ENCODE measurements at places on chromosomes 12 and 14. TPM values are rescaled to one million over a fixed set of nuclear protein-coding genes. Genes with fewer than 3 reads are reported as not detected.
A peak's percentile ranks its signal among the peaks of the same experiment; 100 is the strongest.

The KRT82 gene
- total RNA-seq = not detected

The AKAP5 gene
- not detected for total RNA-seq

DNA sequence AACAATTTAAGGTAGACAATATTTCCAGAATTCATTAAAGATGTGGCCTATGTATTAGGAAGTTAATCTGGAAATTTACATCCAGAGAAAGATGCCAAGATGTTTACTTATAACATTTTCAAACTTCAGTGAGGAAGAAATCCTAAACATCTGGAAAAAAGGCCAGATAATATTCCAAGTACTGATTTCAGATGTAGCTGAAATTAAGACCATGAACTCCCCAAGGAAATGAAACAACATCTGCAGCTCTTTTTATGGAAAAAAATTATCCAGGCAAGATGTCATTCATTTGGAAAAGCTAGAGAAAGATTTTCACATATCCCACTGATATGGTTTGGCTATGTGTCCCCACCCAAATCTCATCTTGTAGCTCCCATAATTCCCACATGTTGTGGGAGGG, 35.0 kb downstream of the GNG2 start:
- no peak for DNase-seq

The CAPZA3 gene
- total RNA-seq = not detected

DNA sequence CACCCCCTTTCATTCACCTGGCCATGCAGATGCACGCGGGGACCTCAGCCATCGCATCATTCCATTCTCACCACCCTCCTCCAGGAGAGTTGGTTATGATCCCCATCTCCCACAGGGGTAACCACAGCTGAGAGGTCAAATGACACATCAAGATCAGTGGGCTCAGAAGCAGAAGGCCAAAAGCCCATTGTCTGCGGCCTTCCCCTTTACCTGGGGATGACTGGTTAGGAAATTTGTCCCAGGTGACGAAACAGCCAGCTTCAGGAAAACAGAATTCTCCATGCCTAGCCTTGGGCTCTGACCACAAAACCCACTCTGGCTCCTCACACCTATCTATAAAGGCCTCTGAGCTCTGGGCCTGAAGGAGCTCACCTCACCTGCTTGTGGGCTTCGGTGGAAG, 36.1 kb downstream of the ZFP36L1 start:
- DNase-seq = no peak

DNA sequence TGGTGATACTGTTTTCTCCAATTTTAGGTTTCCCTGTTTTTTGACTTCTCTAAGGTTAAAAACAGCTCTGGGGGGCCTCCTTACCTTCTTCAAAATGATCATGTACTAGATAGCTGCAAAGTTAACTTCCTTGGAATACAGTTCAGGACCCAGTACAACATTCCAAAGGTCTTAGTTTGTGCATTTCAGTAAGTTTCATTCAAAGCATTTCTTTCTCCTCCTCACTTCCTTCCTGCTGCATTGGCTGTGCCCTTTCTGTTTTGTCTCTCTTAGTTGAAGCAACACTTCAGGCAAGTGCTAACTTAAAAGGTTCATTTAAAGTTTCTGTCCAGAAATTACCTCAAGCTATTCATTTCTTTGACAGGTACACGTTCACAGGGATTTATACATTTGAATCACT, 95.7 kb downstream of the SCN8A start:
- DNase-seq = no peak

The KCNC2 gene
- total RNA-seq = not detected

GRCh38 chr12:120903412-120904196, 554 bp downstream of the SPPL3 start:
- DNase-seq = peak; percentile 38

The NFE2 gene
- total RNA-seq = 0.13 TPM

DNA sequence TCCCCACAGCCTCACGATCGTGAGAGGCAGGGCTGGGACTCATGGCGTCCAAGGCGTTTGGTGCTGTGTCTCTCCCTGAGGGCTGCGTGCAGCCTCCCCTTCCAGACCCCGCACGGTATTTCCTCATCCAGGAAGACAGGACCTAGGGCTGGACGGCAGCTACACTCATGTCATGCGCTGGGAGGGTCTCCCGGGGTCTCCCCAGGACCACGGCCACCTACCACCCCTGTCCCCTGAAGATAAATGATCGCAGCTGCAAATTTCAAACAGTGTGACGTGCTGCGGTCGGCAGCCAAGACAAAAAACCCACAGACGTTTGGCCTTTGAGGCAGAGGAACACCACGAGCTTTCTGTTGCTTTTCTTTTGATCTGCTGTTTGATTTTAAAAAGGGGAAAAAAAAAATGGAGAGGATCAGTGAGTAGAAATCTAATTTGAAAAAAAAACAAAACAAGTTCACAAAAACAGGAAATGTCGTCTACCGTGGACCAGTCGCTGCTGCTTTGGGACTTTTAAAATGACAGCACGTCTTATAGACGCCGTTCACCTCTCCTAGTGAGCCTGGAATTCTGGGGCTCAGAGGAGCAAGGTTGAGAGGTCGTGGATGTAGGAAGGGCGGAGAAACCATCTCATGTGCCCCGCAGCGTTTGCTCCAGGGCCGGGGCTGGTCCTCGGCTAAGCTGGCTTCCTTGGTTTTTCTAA, 237.6 kb downstream of the SLC41A2 start:
- no peak for DNase-seq

The IFNG-AS1 gene
- total RNA-seq = not detected

- DNase-seq = no peak
Observed at GRCh38 chr12:49061157-49061650, 610 bp upstream of the KMT2D start.

DNA sequence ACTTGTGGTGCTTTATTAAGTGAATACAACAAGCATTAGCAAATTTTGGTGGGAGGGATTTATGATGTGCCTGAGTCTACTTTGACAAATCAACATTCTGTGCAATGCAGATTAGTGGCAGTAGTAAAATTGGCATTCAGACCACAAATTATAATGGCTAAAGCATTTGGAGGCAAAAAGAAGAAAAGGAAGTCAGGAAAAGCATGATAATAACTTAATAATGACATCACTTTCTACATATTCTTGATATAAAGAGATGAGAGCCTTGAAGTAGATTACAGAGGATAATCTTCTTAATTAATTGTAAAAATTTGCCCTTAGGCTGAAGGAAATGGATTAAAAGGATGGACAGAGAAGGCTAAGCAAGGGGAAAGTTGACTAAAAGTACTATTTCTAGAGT, 126.0 kb downstream of the SLC6A15 start:
- DNase-seq = no peak

The FAM186B gene
- not detected for total RNA-seq

The CIROP gene
- not detected for total RNA-seq

DNA sequence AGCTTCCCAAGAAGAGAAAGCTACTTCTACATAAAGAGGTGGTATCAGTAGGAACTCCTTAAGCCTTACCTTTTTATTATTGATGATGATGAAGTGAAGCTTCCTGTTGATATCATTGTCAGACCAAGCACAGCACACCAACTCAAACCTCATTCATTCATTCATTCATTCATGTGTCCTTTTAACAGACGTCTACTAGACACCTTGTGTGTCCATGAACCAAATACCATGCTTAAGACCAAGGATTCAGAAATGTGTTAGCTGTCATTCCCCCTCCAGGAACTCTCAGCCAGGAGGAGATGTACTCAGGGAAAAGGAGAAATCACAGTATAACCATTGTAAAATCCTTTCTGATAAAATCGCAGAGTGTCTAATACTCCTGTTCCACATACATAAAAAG, 194.8 kb downstream of the ZFP36L1 start:
- DNase-seq = no peak

DNA sequence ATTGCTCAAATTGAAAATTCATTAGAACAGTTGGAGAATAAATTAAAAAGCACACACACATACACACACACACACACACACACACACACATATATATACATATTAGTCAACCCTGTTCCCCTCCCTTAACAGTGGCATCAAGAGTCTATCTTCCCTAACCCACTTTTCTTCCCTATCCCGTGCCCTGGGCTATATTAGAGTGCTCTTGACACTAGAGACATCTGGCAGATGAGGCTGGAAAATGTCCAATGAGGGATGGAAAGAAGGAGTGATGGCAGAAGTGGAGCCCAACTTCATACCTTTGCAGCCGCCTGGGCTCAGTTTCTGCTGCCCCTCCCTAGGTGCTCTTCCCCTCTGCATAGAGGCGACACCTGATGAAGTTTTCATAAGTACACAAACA, 172.4 kb upstream of the NUDT4 start:
- no peak for DNase-seq

- no peak for DNase-seq
Observed at GRCh38 chr12:25839470-25839869, 119.0 kb upstream of the RASSF8 start.

DNA sequence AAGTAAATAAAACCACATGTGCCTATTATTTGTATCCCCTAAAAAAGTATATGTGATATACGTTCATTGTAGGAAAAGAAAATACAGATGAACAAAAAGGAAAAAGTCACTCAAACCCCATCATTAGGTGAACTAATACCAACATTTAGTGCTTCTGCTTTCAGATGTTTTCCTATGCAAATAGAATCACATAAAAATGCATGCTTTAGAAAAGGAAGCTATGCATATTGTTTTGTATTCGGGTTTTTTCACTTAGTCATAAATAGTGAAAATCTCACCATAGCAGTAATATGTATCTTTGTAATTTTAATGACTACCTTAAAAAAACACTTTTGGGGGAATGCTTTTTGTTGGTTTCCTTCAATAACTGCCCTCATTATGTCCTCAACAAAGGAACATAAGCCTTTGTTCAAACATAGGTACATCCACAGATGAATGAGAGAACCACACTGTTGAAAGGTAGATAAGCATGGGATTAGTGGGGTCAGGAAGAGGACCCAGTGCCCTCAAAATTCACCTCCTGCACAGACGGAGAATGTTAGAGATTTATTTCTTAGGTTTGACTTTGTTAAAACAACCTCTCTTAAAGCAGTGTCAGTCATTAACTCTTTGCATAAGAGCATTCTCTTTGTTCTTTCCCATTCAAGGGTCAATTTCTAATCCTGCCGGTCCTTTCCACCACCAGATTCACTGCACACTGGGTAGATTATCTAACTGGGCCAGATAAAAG, 6.5 kb downstream of the AMDHD1 start:
- DNase-seq = no peak
